ENCODE measurements at places on chromosomes 5 and 9.

DNA sequence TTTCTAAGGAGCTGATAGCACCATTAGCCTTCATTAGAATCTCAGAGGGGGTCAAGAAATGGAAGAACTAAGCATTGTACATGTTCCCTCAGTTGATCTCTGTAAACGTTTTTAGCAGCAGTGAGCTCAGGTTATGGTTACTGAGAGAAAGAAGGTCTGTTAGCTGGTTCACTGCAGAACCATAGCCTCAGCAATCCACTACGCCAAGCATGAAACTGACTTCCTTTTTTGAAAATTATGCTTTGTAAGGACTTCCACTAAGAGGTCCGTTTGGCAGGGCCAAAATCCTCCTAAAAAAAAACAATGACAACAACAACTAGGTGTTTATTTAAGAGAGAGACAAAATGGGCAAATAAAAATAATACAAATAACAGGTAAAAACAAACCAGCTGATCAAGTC, 273.3 kb downstream of the AOPEP start:
- no peak for DNase-seq

- no peak for DNase-seq
Observed at GRCh38 chr5:102154291-102154690, 141.8 kb downstream of the SLCO4C1 start.

DNA sequence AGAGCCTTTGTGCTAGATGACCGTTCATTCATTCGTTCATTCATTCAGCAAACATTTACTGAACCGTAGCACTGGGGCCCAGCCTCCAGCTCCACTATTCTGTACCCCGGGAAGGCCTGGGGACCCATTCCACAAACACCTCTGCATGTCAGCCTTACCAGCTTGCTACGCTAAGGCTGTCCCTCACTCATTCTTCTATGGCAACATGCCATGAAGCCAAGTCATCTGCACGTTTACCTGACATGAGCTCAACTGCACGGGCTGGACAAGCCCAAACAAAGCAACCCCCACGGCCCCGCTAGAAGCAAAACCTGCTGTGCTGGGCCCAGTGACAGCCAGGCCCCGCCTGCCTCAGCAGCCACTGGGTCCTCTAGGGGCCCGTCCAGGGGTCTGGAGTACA, 6.0 kb downstream of the CEL start:
- DNase-seq: no peak

- DNase-seq: peak; percentile 5
Observed at GRCh38 chr9:76751001-76751400, 13.2 kb upstream of the PCA3 start.

- no peak for DNase-seq
Observed at GRCh38 chr9:135849181-135849580, 58.2 kb downstream of the CAMSAP1 start.

DNA sequence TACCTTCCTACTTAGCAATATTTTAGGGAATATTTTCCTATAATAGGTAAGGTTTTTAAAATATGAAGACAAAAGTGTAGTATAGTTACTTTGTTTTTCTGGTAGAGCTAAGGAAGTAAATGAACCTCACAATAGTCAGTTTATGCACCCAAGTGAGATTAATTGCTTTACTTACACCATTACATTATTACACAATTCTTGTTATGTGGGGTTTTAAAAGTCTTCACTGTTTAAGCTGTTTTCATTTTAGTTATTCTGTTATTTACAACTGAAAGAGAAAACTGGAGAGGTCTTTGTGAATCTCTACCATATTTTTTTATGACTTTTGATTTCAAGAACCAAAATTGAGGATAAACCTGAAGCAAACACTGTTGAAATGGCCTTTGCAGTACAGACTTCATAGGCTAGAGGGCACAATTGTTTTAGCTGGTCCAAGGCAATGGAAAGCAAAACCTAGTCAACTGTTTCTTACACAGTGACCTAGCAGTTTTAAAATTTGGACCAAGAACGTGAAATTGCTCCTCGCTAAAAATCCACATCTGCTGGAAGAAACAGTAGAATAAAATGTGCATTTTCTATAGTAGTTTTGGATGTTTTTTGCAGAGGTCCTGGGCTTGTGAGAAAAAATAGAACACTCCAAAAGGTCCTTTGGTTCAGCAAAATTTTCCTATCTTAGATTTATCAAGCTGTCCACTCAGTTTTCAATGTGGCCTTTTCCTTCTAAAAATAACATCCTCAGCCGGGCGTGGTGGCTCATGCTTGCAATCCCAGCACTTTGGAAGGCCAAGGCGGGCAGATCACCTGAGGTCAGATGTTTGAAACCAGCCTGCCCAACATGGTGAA, 66.4 kb upstream of the FER start:
- no peak for DNase-seq

GRCh38 chr9:91845879-91846278, 104.1 kb downstream of the ROR2 start:
- no peak for DNase-seq

GRCh38 chr9:117184173-117184572, 230.7 kb downstream of the ASTN2 start:
- DNase-seq: peak; percentile 71

DNA sequence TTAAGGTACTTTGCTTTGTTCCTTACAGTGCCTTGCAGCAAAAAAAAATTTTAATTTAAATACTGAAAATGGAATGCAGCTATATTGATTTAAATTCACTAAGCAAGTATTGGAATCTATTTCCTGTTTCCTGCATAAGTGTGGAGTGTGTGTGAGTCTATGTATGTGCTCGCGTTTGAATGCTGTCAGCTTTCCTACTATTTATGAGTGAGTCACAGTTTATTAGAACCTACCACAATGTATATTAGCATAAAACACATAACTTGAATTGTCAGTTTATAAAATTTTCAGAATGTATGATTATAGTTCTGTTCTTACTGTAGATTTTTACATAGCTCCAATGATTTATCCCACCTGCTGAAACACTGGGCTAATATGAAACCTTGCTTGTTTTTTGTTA, 302.1 kb downstream of the NR2F1-AS1 start:
- DNase-seq: no peak

GRCh38 chr5:169474226-169474625, 109.3 kb upstream of the SPDL1 start:
- DNase-seq: no peak

GRCh38 chr5:34699155-34700077, 43.3 kb downstream of the RAI14 start:
- DNase-seq: no peak

DNA sequence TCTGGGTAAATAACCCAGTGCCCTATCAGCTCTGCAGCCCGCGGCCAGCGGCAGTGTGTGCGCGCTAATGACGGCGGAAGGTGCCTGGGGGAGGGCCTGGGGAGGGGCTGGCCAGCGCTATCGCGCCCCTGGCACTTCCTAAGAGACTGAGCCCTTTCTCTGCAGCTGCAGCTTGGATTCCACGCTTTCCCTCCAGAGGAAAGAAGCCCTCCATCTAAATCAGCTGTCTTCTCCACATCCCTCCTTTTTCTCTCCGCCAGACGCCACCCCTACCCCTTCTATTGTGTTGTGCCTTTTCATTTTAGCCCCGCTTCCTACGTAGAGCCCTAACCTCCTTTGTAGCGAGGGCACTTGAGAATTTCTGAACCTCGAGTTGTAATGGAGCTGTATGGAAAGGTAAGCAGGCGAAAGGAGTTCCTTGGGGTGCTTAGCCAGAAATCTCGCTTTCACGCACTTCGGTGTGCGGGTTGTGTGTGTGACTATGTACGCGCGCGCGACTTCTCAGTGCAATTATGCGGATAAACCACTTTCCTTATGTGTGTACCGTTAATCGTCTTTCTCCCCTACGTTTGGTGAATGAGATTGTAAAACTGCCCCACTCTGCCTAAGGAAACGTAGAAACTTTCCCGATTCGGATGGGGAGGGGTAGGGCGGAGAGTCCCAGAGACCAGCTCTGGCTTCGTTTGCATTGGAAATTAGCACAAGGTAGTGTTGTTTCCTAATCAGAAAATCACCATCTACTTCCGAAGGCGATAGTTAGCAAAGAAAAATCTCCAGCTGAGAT, 664 bp upstream of the RAB3C start:
- DNase-seq: peak; percentile 12

DNA sequence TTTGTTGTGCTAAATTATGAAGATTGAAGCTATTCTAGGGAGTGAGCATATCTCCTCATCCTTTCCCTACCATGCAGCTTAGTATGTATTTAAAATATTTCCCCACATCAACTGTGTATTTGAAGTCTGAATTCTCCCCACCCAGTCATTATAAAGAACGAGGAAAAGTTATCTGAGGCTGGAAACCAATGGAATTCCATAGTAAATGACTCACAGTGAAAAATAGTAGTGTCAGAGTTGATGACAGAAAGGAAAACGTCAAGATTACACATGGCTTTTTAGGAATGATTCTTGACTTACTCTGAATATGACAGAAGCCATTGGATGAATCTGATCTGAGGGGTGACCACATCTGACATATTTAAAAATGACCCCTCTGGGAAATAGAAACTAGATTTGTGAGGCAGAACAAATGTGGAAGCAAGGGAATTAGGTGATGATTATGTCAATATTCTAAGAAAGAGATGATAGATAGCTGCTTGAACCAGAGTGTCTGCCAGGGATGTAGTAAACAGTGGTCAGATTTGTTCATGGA, 1768.9 kb upstream of the CDH9 start:
- no peak for DNase-seq

GRCh38 chr9:31674264-31674663, 710.2 kb upstream of the ACO1 start:
- DNase-seq: no peak

GRCh38 chr5:1103505-1104326, 8.1 kb downstream of the SLC12A7 start:
- DNase-seq: peak; percentile 71

DNA sequence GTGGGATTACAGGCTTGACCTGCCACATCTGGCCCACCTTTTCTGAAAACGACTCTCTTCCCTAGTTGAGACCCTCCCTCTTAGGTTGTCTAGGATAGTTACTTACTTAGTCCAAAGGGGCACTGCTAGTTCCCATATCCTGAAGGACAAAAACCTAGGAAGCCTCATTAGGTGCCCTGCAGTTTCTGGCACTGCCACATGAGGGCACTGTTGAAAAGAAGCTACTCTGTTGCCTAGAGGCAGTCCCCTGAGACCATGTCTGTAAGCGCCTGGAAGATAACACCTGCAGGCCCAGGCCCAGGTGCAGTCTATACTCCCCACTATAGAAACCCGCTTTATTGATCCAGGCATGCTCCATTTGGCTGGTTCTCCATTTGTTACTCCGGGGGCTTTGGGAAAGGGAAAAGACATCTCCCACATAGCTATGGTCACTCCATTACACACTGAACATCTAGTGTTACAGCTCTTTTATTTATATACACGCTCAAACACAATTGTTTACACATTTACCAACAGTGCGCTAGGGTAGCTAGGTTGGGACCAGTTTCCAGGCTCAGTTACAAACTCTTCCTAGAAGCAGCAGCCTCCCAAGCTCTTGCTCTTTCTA, 73.4 kb upstream of the PPARGC1B start:
- DNase-seq: peak; percentile 37

All from NCI-H2171 (cell line).